GM23338 (cell line): ENCODE measurements at places on chromosomes 11 and 22. TPM values are rescaled to one million over a fixed set of nuclear protein-coding genes. Genes with fewer than 3 reads are reported as not detected.

- DNase-seq: peak; percentile 90
- no peaks in the 10 kb centered on the region for H3K27me3 ChIP-seq
- no peak overlapping the region for H3K27ac ChIP-seq
- no peaks in the 10 kb centered on the region for H3K36me3 ChIP-seq
- H3K4me3 ChIP-seq: no peak overlapping the region
Measured at GRCh38 chr11:67351275-67352005, 1.9 kb downstream of the POLD4 start.

DNA sequence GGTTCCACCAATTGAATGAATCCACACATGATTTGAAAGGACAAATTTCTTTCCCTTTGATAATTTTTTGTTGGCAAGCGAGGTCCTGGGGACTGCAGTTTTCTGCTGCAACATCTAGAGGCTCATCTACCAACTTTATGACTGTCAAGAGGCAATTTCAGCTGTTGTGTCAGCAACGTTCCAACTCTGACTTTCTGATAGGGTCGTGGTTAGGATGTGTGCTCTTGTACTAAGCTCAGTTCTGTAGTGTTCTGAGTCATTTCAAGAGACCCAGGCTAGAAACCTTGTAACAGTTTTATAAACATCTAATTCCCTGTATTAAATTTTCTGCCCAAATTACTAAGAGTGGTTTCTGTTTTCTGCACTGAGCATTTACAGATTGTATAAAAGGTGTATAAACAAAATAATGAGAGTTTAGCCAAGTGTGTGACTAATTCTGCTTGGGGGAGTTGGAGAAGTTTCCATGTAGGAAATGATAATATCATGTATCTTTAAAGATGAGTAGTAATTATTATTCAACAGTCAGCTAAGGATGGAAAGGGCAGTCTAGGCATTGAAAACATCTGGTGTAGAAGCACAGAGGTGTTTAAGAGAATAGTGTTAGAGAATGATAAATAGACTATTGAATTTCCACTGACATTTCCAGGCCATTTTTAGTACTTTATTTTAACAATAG, 72.2 kb downstream of the RBMXL2 start:
- H3K27ac ChIP-seq: no peak overlapping the region
- no peaks in the 10 kb centered on the region for H3K4me1 ChIP-seq
- H3K36me3 ChIP-seq: no peaks in the 10 kb centered on the region
- no peak overlapping the region for H3K4me3 ChIP-seq
- no peak for DNase-seq

DNA sequence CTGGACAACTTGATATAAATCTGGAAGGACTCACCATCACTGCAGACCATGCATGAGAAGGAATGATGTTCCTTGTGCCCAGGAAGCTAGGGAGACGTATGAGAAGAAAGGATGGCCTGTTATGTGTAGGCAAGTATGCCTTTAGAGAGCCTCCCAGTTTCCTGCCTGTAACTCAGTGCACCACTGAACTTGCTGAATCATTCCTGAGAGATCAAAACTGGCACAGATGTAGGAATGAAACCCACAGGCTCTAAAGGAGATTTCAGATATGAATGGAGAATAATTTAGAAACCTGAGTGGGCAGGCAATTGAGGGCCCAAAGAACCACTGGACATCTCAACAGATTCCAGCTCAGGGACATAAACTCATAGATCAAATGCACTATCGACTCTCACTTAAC, 38.4 kb upstream of the PRSS23 start:
- no peak for DNase-seq
- no peaks in the 10 kb centered on the region for H3K4me1 ChIP-seq
- no peaks in the 10 kb centered on the region for H3K27me3 ChIP-seq
- no peaks in the 10 kb centered on the region for H3K36me3 ChIP-seq
- no peak overlapping the region for H3K4me3 ChIP-seq

- no peak overlapping the region for H3K27ac ChIP-seq
- H3K36me3 ChIP-seq: no peaks in the 10 kb centered on the region
- no peaks in the 10 kb centered on the region for H3K27me3 ChIP-seq
- H3K4me1 ChIP-seq: no peaks in the 10 kb centered on the region
Measured at GRCh38 chr11:116267146-116267545, 505.6 kb downstream of the BUD13 start.

Gene OR6T1
- not detected in 2 replicates for total RNA-seq
